Substantia nigra (tissue), 51 donors: ENCODE measurements at places on chromosomes 4 and X.

DNA sequence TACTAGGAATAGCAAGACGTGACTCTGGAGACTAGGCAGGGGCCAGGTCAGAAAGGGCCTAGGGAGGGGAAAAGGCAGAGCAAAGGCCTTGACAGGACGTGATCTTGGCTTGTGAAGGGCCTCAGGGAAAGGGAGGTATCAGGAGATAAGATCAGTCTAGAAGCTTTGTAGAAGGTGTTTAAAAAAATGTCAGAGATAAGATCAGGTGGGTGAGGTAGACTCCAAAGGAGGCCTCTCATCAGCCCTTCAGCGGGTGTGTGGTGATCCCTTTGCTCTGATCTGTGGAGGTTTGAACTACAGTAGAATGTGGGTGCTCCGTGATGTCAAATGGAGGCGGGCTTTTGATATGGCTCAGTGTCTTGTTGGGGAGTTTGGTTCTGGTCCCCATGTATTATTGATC lies 78.8 kb upstream of the PRPS1 start:
- DNase-seq, result no peak

DNA sequence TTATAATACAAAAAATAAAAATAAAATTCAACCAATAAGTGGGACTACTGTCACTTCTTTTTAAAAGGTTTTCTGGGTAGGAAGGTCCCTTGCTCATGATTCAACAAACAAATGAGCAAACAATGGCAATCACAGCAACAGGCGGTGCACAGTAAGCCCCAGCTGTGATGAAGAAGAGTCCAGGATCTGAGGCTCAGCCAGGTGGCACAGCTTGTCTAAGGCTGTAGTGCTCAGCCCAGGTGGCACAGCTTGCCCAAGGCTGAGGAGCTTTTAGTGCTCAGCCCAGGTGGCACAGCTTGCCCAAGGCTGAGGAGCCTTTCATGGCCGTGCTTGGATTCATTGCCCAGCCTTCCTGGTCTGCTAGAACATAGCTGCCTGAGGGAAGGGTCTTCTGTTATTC lies 75.0 kb downstream of the ZFYVE28 start:
- DNase-seq, result no peak

DNA sequence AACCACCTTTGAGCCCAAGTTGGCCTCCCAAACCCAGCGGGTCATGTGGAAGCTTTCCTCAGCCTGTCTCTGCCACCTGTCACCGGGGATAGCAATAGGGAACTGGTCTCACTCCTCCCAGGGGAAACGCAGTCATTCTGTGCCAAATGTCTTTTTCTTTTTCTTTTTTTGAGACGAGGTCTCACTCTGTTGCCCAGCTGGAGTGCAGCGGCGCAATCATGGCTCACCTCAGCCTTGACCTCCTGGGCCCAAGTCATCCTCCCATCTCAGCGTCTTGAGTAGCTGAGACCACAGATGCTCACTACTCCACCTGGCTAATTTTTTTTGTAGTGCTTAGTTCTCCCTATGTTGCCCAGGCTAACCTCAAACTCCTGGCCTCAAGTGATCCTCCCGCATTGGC lies 40.3 kb downstream of the MED28 start:
- DNase-seq, result no peak

DNA sequence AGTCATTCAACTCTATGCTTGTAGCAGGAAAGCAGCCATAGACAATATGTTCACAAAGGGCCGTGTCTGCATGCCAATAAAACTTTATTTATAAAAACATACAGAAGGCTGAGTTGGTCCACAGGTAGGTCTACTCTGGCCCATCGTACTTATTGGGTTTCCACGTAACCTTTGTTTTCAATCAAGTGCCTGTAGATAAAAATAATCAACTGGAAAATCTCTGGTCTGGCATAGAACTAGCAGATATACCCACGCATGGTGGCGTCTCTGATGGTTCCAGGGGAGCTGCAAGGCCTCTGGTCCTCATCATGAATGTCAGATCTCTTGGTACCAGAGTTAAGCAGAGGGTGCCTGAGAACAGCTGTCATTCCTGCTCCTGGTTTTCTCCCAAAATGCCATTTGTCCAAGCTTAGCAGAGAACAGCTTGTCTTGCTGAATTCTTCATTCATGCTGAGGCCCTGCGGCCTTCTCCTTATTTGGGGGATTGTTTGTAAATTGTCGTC lies 31.4 kb upstream of the JAKMIP1 start:
- DNase-seq, result no peak

GRCh38 chr4:36088542-36088941 lies 155.8 kb downstream of the ARAP2 start:
- no peak for DNase-seq

DNA sequence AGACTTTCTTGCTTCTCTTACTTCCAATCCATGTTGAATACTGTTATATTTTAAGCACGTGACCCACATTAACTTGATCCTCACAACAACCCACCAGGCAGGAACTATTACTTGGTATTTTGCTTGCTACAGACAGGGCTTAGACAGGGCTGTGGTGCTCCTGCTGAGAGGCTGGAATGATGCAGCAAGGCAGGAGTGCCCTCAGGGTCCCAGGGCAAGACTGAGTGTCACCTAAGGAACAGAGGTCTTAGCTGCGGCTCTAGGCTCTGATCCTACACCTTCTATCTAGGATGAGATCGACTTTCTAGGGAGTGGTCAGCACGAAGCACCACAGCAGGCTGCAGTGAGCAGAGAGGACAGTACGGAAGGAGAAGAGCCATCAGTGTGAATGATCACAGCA lies 20.0 kb downstream of the TAPT1 start:
- no peak for DNase-seq

DNA sequence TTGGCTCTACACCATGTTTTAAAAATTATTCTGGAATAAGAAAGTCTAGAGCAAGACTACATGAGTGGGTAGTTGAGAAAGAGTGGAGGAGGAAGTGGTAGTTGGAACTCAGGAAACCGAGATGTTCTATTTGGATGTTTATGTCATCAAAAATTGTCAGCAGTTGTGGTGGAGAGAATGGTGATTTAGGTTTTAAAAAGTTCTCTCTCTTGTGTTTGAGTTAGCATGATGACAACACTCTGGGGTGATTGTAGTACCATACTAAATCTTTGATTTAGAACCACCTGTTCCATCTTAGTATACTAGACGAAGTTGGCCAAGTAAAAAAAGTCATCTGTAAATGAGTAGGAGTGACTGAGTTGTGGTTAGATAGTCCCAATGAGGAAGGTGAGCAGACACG lies 40.7 kb downstream of the KLHL2 start:
- DNase-seq, result no peak

GRCh38 chr4:90958256-90958895 lies 831.2 kb downstream of the CCSER1 start:
- DNase-seq, result no peak
